ENCODE measurements at places on chromosomes 4 and X. TPM values are rescaled to one million over a fixed set of nuclear protein-coding genes. Genes with fewer than 3 reads are reported as not detected.
A peak's percentile ranks its signal among the peaks of the same experiment; 100 is the strongest.

- DNase-seq, result no peak
Measured at GRCh38 chrX:153644356-153645125, 2.5 kb upstream of the DUSP9 start.

DNA sequence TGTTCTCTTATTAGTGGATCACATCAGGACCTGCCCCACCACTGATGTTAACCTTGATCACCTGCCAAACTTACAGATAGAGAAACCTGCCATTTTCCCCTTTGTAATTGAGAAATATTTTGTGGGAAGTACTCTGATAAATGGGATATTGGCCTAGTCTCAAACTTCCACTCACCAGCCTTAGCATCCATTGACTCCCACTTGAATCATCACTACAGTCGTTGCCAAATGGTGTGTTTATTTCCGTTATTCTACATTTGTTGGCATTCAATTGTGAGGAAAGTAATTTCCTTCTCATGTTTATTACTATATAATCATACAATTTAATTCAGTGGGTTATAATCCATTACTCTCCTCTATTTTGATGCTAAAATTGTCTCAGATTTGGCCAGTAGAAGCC is 156.4 kb upstream of the CXCL13 start:
- no peak for DNase-seq

DNA sequence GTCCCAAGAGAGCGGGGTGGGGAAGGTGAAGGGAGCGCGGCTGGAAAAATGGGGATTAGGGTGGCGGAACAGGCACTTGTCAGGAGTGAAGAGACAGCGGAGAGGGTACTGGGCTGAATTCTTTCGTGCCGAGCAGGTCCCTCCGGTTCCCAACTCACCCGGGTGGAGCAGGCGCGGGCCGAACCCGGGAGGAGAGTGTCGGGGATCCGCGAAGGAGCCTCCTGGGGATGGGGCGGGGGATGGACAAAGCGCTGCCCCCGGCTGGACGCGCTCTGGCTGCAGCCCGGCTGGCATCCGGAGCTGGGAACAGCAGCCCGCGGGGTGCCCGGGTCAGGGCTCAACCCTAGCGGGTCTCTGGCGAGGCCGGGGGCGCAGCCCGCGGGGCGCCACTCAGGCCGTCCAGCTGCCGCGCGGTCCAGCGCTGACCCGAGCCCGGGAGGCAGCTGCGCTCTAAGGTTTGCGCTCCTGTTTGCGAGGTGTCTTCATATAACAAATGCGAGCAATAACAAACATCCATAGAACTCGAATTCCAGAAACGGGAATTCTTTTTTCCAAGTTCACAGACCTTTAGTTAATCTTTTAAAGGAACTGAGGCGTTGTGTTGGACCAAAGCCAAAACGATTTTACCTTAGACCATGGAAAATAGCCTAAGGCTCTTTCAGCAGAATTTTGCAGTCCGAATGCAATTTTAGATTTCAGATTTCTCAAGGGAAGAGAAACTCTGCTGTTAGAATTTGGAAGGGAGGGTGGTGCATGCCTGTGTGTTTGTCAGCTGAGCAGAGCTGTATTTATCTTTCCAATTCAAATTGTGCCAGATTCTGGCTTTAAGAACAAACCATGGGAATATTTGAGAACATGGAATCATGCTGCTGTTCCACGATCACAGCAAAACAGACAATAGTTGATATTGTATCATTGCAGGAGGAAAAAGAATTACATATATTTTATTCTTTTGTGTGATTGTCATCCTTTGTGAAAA is 744 bp downstream of the NPY5R start:
- DNase-seq, result no peak

DNA sequence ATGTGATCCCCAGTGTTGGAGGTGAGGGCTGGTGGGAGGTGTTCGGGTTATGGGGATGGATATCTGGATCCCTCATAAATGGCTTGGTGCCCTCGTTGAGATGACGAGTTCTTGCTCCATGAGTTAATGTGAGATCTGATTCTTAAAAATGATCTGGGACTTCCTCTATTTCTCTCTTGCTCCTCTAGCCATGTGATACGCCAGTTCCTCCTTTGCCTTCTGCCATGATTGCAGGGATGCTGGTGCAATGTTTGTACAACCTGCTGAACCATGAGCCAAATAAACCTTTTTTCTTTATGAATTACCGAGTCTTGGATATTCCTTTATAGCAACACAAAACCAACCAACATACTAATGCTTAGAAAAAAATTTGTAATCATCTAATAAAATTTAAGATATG is 56.6 kb downstream of the STAP1 start:
- no peak for DNase-seq

GRCh38 chr4:147825451-147826287 is 93.8 kb downstream of the ARHGAP10 start:
- peak; percentile 67 for DNase-seq

DNA sequence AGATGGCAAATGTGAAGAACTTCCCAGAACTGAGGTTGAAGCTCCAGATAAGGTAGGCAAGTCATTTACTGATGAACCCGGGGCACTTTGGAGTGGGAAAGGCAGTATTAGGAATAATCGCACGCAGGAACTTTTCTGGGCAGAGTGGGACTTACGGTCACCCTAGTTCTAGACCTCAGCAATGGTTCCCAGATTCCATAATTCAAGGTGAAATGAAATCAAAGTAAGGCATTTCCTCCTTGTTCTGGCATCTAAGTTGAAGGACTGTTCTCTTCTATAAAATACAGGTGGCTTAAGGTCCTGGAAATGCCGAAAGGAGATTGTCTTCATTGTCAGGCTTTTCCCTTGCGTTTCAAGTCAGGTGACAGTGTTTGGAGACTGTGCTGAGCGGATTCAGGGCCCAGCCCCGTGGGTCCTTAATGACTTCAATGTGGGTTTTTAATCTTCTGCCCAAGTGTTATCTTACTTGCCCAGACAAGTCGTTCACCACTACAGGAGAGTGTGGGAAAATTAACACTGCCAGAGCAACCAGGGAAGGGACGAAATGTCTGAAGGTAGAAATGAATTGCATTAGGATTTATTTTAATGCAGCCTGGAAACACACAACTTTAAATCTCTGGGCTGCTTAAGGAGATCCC is 52.1 kb upstream of the STOX2 start:
- DNase-seq, result no peak

DNA sequence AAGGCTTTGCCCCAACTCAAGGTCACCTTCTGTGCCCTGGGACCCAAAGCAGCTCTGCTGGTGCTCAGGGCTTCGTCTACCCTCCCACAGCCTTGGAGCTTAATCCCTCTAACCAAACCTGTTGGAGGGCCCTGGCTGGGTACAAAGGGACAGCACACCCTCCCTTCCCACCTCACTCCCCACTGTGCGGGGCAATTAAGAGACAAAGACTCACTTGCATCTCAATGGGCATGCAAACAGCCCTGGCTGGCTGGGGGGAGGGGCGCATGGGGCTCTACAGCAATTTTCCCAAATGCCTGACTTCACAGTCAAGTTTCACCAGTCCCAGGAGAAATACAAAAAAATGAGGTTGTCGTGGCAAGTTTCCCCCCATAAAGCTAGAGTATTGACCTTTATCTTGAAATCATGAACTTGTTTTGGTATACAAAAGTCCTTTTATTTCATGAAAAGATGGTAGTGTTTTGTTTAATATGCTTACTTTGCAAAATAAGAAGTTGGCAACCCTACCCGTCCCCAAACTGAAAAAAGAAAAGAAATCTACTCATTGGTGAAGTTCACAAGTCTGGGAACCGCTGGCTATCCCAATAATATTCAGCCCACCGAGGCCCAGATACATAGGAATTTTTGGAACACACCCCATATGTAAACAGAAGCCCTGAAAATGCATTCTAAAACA is 4.1 kb upstream of the CD99L2 start:
- no peak for DNase-seq

DNA sequence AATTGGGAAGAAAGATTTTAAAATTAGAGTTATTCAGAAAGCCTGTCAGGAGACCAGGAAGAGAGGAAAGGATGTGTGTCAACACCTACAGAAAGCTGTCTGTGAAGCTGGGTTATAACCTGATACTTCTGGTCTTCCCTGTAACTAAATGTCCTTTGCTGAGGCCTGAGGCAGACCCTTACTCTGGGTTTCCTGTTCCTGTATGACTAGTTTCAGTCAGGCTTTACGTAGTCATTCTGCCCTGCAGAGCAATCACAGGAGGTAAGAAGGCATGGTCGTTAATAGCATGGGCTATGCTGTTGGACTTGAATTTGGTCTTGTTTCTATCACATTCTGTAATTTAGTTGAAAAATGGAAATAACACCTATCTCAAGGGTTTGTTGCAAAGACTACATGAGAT is 110.5 kb upstream of the IGFBP7 start:
- no peak for DNase-seq

- no peak for DNase-seq
Measured at GRCh38 chr4:157014621-157015591, 43.3 kb upstream of the PDGFC start.

DNA sequence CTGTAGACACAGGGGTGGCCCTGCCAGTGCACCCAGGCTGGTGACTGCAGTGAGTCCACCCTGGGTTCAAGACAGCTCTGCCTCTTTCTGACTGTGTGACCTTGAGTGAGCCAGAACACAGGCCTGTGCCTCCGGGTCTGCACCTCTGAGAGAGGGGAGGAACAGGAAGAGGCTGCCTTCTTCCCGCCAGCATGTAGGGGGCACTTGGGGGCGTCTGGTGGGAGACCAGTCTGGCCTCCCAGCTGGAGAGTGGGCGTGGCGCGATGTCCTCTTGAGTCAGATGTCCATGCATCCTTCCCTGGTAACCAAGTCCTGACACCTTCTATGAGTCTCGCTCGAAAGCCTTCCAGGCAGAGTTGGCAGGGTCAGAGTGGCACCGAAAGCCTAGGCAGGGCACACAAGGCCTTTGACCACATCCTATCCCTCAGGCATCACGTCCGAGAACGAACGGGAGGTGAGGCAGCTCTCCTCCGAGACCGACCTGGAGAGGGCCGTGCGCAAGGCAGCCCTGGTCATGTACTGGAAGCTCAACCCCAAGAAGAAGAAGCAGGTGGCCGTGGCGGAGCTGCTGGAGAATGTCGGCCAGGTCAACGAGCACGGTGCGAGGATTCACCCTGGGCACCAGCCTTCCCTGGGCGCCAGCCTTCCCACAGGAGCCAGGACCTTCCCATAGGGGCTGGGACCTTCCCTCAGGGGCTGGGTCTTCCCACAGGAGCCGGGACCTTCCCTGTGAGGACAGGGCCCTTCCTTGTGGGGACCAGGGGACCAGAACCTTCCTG is 21.3 kb downstream of the WFS1 start:
- DNase-seq, result no peak

DNA sequence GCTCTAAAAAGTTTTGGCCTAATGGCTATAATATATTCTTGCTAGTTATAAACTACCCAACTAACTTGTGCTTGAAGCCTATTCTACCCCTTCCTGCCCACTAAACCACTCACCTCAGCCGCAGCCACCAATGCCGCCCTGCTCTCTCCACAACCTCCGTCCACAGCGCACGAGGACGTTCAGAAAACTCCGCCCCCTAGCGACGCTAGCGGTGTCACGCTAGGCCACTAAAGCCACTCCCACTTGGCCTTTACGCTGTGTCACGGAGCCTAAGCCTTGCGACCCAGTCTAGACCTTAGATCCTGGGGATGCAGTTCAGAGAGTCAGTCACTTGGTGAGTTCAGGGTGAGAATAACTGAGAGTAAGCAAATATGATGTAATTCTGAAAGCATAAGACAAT is at the start of gene TEX11:
TSS of gene TEX11 (minus strand) at position 171 of the 400 bp plus-strand sequence. CDS start 922 bp downstream, outside the sequence.
- DNase-seq, result no peak

- peak; percentile 36 for DNase-seq
Measured at GRCh38 chrX:14032406-14032805, 2.7 kb upstream of the GEMIN8 start.

DNA sequence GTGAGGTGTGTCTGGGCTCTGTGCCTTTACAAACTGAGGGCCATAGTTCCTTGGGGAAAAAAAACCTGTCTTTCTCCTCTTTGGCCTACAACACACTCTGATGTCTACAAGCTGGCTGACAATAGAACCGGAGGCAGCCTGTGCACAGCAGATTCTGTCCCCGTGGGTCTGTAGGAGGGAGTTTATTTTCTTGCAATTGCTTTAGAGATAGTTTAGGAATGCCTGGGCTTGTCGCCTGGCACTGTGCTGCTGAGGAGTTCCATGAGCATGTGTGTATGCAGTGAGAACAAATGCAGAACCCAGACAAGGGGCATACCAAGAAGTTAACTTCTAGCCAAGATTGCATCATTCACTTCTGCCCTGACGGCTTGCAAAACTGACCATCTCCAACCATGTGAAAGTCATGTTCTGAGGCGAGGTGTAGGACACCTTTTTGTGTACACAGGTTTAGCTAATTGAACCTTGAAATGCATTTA is 54.1 kb downstream of the CCNI start:
- DNase-seq, result no peak

DNA sequence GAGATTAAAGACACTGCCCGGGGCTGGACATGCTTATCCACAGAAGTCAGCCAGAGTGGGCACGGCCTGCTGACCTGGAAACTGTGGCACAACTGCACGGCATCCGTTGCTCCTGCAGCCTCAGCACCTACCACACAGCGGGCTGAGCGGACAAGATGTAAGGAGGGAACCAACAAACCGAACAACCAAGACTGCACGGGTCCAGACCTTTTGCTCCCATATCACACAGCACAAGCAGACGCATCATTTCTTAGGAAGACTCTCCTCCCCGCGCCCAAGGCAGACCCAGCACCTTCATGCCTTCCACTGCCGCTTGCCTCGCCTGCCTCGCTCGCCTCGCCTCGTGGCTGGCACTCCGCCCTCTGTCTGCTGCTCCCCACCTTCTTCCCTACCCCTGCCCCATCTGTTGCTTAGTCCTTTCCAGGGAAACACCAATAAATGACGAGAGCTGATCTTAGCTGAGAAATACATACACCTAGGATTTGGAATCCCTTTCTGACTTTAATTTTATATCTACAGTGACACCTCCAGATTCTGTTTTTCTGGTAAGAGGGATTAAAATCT is 79.0 kb downstream of the AFAP1 start:
- DNase-seq, result no peak

GRCh38 chrX:137101273-137101990 is 67.6 kb upstream of the GPR101 start:
- no peak for DNase-seq

GRCh38 chrX:23661671-23662070 is 5.6 kb upstream of the PRDX4 start:
- no peak for DNase-seq

GRCh38 chrX:129099207-129099606 is 424.1 kb downstream of the SMARCA1 start:
- DNase-seq, result no peak

DNA sequence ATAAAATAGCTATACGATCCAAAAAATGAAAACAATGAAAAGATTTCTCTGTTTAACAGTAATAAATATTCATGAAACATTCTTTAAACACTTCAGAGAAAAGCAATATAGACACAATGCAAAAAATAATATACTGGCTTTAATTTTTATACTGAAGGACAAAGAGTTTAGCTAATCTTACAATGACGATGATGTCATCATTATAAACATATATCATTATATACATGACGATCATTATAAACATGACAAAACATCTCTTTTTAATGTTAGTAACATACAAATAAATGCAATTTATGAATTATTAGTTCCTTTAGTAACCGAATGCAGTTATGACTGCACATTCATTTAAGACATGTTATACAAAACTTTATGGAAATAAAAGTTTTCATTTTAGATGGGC is 1434.6 kb downstream of the PCDH18 start:
- no peak for DNase-seq

OPRPN gene
- total RNA-seq, result not detected

KCNIP4 gene
- not detected for total RNA-seq

HOPX gene
- total RNA-seq, result 5.8 TPM

VCX3B gene
- not detected for total RNA-seq

ATP8A1 gene
- 11.5 TPM for total RNA-seq

HSFX4 gene
- not detected for total RNA-seq

KDR gene
- 145 TPM for total RNA-seq

RIPPLY1 gene
- not detected for total RNA-seq
